Colonic mucosa (tissue), 4 donors: ENCODE measurements at places on chromosomes 6 and 20. TPM values are rescaled to one million over a fixed set of nuclear protein-coding genes. Genes with fewer than 3 reads are reported as not detected.

- H3K4me1 ChIP-seq: no peaks in the 10 kb centered on the region
- DNase-seq: no peak
- no peaks in the 10 kb centered on the region for H3K27me3 ChIP-seq
- no peak overlapping the region for H3K4me3 ChIP-seq
- H3K27ac ChIP-seq: no peak overlapping the region
- H3K36me3 ChIP-seq: no peaks in the 10 kb centered on the region
These were observed 76.8 kb upstream of the DUSP22 start for GRCh38 chr6:215335-216034.

- DNase-seq: no peak
- no peaks in the 10 kb centered on the region for H3K4me1 ChIP-seq
- no peaks in the 10 kb centered on the region for H3K36me3 ChIP-seq
- H3K27me3 ChIP-seq: no peaks in the 10 kb centered on the region
- H3K27ac ChIP-seq: no peak overlapping the region
- H3K4me3 ChIP-seq: no peak overlapping the region
These were observed 304.9 kb upstream of the RNF24 start for GRCh38 chr20:4320291-4320690.

GRCh38 chr6:151948002-151948743, 140.7 kb downstream of the ESR1 start:
- no peaks in the 10 kb centered on the region for H3K4me1 ChIP-seq
- H3K27ac ChIP-seq: no peak overlapping the region
- no peaks in the 10 kb centered on the region for H3K27me3 ChIP-seq
- no peaks in the 10 kb centered on the region for H3K36me3 ChIP-seq
- DNase-seq: no peak

GRCh38 chr20:49345524-49345923, 67.7 kb upstream of the ZNFX1 start:
- no peak overlapping the region for H3K4me3 ChIP-seq
- no peak for DNase-seq
- H3K36me3 ChIP-seq: no peaks in the 10 kb centered on the region
- H3K27ac ChIP-seq: no peak overlapping the region

DNA sequence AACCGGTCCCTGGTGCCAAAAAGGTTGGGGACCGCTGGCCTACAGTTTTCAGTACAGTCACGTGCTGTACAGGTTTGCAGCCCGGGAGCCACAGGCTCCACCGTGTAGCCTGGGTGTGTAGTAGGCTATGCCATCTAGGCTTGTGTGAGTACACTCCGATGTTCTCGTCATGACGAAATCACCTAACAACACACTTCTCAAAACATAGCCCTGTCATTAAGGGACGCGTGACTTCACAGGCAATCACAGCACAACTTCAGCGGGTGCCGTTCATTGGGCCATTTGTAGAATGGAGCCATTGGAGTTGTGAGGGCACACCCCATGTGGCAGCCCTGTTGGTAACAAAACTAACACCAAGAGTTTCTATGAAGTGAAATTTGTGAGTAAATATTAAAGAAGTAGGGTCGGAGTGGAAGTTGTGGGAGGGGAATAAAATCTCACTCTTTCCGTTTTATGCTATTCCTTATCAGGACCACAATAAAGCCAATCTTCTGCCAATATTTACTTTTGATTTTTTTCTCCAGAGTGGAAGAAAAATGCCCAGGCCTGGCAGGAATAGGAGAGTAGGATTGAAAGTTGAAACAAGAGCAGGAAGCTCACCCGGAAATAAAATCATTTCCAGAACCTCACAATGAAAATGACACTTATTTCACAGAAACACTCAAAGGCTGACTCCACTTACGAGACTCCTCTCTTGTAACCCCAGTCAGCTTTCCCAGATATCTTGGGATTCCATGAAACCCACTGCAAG, 63.7 kb upstream of the PTPN1 start:
- peak overlapping the region; percentile 49 for H3K27ac ChIP-seq
- no peak overlapping the region for H3K4me3 ChIP-seq
- DNase-seq: peak; percentile 65
- no peaks in the 10 kb centered on the region for H3K27me3 ChIP-seq
- peaks cover 8% of the 10 kb centered on the region for H3K4me1 ChIP-seq

DNA sequence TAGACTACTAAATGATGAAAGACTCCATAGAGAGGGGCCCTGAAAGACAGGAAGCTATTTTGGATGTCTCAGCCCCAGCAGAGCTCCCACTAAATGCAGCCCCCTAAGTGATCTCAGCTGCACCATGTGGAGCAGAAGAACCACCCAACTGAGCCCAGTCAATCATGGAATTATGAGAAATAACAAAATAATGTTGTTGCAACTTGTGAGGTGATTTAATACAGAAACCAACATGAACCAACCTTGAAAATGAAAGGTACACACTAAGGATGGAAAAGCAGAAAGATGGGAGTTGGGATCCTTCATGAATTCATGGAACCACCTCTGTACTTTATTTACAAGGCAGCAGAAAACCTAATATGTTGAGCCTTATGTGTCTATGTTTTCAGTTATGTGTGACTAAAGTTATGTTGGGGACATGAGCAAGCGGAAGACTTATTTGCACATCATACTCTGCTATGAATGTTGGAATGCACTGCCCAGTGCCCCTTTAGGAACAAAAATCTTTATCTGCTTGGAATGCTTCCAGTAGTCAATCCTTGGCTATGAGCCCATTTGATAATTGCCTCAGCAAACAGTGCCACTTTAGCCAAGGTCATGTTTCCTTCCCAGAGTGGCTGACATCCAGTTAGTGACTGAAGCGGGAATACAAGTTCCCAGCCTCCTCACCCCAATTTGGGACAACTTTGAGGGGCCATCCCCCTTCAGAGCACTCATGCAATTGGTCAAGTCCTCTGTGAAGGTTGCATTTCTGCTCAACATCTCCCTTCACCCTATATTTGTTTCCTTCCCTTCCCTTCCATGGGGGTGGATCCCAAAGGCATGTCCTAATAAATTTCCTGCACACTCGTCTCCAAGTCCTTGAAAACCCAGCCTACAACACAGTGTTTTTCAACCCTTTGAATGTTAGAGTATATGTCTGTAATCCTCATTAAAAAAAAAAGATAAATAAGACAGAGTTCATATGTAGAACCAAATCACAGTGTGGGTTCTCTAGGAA, 18.4 kb downstream of the TP53RK start:
- DNase-seq: no peak
- H3K27ac ChIP-seq: no peak overlapping the region
- no peaks in the 10 kb centered on the region for H3K4me1 ChIP-seq

- no peaks in the 10 kb centered on the region for H3K27me3 ChIP-seq
- H3K4me3 ChIP-seq: no peak overlapping the region
- H3K36me3 ChIP-seq: no peaks in the 10 kb centered on the region
- H3K4me1 ChIP-seq: no peaks in the 10 kb centered on the region
These were observed 11.9 kb upstream of the CNR1 start for GRCh38 chr6:88177961-88178464.

GRCh38 chr20:56781108-56781739, 152.1 kb downstream of the TFAP2C start:
- no peak overlapping the region for H3K4me3 ChIP-seq
- no peak for DNase-seq
- H3K36me3 ChIP-seq: no peaks in the 10 kb centered on the region
- H3K4me1 ChIP-seq: no peaks in the 10 kb centered on the region
- H3K27me3 ChIP-seq: no peaks in the 10 kb centered on the region

DNA sequence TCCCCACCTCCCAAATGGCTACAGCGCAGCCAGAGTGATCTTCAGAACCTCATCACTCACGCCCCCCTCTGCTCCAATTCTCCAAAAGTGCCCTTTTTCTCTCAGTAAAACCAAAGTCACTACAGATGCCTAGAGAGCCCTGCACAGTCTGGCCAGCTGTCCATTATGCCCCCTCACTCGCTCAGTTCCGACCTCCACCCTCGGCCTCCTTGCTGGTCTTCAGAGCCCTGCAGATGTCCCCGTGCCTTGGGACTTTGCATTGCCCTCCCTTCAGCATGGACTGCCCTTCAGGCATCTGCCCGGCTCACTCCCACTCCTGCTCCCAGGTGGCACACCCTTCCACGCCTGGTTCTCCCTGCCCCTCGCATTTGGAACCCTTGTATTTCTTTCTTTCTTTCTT, 1.1 kb upstream of the RAET1E start:
- H3K4me3 ChIP-seq: no peak overlapping the region
- no peak for DNase-seq
- H3K4me1 ChIP-seq: peaks cover 13% of the 10 kb centered on the region
- H3K36me3 ChIP-seq: no peaks in the 10 kb centered on the region

GRCh38 chr20:10209091-10209490, 9.5 kb upstream of the SNAP25 start:
- no peak overlapping the region for H3K27ac ChIP-seq
- no peaks in the 10 kb centered on the region for H3K36me3 ChIP-seq

GRCh38 chr20:1232286-1233111, 6.7 kb downstream of the RAD21L1 start:
- no peaks in the 10 kb centered on the region for H3K4me1 ChIP-seq
- H3K27me3 ChIP-seq: peaks cover 16% of the 10 kb centered on the region
- no peak for DNase-seq
- no peak overlapping the region for H3K27ac ChIP-seq

- H3K4me3 ChIP-seq: no peak overlapping the region
- H3K36me3 ChIP-seq: no peaks in the 10 kb centered on the region
- no peak for DNase-seq
- no peaks in the 10 kb centered on the region for H3K4me1 ChIP-seq
- H3K27me3 ChIP-seq: no peaks in the 10 kb centered on the region
These were observed 67.3 kb downstream of the KCNB1 start for GRCh38 chr20:49415005-49415667.

GRCh38 chr20:42894483-42894882, 295.2 kb downstream of the PTPRT start:
- DNase-seq: no peak
- no peak overlapping the region for H3K27ac ChIP-seq
- H3K36me3 ChIP-seq: no peaks in the 10 kb centered on the region
- H3K27me3 ChIP-seq: no peaks in the 10 kb centered on the region
- no peaks in the 10 kb centered on the region for H3K4me1 ChIP-seq

GRCh38 chr6:37239526-37239925, 18.0 kb upstream of the TBC1D22B start:
- no peak for DNase-seq
- H3K4me1 ChIP-seq: peaks cover 4% of the 10 kb centered on the region
- H3K36me3 ChIP-seq: no peaks in the 10 kb centered on the region
- peak overlapping the region; percentile 53 for H3K27ac ChIP-seq

GRCh38 chr6:66854014-66854413, 1147.0 kb upstream of the EYS start:
- no peak for DNase-seq
- H3K27ac ChIP-seq: no peak overlapping the region
- H3K4me3 ChIP-seq: no peak overlapping the region
- no peaks in the 10 kb centered on the region for H3K4me1 ChIP-seq
- H3K27me3 ChIP-seq: no peaks in the 10 kb centered on the region

- H3K27ac ChIP-seq: no peak overlapping the region
- no peak for DNase-seq
- no peak overlapping the region for H3K4me3 ChIP-seq
- H3K27me3 ChIP-seq: no peaks in the 10 kb centered on the region
- no peaks in the 10 kb centered on the region for H3K36me3 ChIP-seq
These were observed 4.2 kb upstream of the VAPB start for GRCh38 chr20:58384821-58385220.

DNA sequence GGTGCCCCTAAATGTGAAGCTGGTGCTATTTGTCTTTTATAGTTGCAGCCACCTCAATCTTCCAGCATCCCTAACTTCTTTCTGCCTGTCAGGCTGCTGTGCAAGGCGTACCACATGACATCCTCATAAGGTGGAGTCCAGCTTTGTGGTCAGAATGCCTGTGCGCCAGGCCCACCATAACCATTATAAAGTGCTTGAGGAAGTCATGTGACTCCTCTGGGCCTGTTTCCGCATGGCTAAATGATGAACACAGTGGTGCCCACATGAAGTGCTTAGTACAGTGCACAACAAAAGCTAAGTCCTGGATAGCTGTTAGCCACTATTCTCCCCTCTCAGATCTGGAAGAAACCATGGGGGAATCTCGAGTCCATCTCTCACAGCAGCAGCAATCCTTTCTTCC, 75.6 kb downstream of the INSM1 start:
- no peak overlapping the region for H3K4me3 ChIP-seq
- H3K27ac ChIP-seq: no peak overlapping the region
- H3K4me1 ChIP-seq: no peaks in the 10 kb centered on the region
- no peaks in the 10 kb centered on the region for H3K27me3 ChIP-seq

PCSK2 gene
- total RNA-seq: 0.32 TPM

SNAI1 gene
- 0.59 TPM for total RNA-seq

CCM2L gene
- 1.2 TPM for total RNA-seq

CDH4 gene
- 0.08 TPM for total RNA-seq

CDSN gene
- not detected for total RNA-seq

WFDC2 gene
- 117 TPM for total RNA-seq

MCHR2 gene
- total RNA-seq: not detected
